ENCODE measurements at places on chromosomes 2 and 18.

DNA sequence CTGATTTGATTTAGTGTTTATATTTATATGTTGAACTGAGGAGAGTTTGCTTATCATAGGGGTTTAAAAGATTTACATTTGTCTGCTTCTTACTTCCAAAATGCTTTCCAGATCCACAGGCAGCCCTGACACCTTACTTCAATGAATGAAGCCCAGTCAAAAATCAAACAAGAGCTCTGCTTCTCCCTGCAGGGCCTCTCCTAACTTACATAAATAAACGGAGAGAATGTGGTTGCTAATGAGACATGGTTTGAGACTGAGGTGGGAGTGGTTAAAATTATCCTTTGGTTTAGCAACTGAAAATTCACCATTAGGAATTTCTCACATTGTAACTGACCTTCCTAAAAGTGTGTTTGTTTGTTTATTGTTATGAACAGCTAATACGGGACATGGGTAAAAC is 612.3 kb upstream of the FANCL start:
- peak; percentile 14 for DNase-seq

DNA sequence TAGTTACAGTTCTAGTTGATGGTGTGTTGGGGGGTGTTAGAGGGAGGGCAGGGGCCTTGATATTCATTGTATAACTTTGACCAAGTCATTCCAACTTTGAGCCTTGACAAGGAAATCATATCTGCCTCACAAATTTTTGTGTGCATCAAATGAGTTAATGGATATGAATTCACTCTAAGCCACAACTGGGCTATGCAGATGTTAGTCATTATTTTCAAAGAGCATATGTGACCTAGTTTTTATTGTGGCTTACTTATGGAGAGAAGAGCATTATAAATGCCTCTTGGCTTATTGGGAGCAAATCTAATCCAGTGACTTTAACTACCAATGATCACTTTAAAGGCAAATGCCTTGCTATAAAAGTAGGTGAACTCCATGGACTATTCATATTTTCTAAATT is 250.2 kb downstream of the LPIN1 start:
- peak; percentile 82 for DNase-seq

DNA sequence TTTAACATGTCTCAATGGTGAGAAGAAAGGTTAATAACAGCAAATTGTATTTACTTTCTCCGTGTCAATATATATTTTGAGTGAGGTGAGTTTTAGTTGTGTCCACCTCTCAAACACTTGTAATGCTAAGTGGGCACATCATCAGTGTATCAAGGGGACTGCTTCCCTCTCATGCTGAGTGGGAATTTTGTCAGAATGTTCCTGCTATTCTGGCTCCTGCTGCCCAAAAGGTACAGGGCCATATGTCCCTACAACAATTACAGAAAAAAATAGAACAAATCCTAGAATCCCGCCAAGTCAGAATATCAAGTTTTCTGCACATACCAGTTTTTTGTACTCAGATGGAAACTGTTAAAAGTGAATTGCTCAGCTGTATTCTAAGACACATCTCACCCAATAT is 5.4 kb upstream of the CERKL start:
- no peak for DNase-seq

DNA sequence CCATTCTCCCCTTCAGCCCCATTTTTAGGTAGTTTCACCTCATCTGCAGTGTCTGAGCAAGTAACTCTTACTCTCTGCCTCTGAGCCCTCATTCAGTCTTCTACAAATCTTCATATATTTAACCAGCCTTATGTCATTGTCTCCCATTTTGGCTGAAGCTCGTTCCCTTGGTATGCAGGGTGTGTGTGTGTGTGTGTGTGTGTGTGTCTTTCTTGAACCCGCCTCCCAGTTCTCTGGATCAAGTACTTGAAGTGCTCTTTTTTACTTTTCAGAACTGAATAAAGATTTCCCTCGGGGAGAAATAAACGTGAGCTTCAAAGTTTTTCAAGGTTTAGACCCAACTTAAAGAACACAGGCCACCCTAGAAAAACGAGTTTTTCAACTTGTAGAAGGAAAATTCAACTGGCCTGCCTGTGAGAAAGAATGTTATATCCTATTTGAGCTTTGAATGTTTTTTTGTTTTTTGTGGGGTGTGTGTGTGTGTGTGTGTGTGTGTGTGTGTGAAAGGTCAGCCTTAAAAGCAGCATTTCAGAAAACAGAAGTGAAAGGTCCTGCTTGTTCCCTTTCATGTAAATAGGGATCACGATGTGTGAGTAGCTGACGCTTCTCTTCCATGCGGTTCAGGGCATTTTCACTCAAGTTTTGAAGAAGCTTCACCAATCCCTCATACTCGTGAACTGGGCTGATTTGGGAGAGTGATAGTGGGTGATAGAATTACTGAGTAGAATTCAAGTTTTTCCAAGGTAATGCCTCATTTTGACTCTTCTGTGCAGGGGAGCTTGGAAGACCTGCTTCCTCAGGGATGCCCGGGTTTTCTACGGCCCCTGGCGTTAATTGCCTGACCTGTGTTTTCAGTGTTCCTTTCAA is 50.6 kb upstream of the EML6 start:
- peak; percentile 24 for DNase-seq

DNA sequence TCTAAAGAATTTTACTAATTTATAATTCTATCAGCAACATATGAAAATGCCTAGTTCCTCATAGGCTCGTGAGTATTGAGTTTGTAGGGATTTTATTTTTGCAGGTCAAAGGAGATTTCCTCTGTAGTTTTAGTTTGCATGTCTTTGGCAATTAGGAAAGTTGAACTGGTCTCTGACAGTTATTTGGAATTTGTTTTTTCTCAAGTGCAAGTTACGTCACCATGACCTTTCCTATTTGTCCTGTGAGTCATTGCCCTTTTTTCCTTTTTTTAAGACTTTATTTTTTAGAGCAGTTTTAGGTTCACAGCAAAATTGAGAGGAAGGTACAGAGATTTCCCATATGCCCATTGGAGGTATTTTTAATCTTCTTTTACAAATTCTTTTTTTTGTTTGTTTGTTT is 29.0 kb downstream of the RAMP1 start:
- DNase-seq: peak; percentile 29

DNA sequence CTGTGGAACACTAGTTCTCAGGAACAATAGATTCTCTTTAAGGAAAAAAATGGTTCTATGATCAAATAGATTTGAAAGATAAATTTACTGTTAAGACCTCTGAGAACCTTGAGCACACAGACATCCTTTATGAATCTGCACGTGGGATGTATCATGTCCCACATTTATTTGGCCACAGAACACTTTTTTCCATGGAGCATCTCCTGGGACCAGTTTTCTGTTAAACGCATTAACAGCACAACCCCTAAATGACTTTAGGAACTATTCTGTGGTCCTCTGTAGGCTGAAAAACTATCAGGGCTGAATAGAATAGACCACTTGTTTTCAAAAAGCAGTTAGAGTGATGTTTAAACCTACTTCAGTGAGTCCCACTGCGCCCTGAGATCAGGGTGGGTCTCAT is 132.2 kb upstream of the PID1 start:
- no peak for DNase-seq

DNA sequence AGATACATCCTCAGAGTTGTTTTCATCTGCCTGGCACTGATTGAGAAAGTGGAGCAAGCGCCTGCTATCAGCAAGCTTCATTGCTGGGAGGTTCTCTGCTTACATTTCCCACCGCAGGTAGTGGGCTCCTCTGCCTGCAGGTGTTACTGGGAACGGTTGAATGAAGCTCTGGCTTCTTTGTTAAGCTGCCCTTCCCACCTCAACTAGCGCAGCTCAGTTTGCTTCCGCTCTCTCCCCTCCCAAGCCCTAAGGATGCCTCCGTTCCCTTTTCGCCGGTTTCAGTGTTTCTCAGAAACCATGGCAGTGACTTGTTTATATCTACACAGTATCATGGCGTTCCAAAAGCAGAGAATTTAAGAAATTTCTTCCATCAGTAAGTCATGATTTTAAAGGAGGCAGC is 72.2 kb upstream of the B3GNT7 start:
- no peak for DNase-seq

- no peak for DNase-seq
Measured at GRCh38 chr2:176477336-176477735, 208.1 kb downstream of the MTX2 start.

- no peak for DNase-seq
Measured at GRCh38 chr18:77133835-77134496, 1.4 kb upstream of the MBP start.

GRCh38 chr2:217650716-217651360 is 352.0 kb downstream of the TNS1 start:
- DNase-seq: peak; percentile 58

GRCh38 chr2:218726004-218726574 is 15.5 kb downstream of the TTLL4 start:
- DNase-seq: no peak

DNA sequence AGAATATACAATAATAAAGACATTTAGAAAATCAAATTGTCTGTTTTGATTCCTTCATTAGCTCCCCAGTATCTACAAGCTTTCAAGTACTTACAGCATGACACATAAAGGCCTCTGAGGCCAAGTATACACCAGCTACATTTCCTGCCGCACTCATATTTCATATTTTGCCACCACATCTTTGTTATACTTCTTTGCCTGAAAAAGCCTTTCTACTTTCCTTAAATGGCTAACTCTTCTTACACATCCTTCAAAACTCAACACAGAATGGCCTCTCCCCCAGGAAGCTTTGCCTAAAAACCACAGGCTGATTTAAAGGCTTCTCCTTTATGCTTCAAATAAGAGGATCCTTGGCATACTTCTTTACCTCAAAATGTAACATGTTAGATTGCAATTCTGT is 4.5 kb downstream of the STK17B start:
- DNase-seq: peak; percentile 92

- peak; percentile 45 for DNase-seq
Measured at GRCh38 chr2:135299658-135300244, 231.3 kb downstream of the ZRANB3 start.

GRCh38 chr2:232448304-232448690 is 7.7 kb upstream of the ALPI start:
- no peak for DNase-seq

DNA sequence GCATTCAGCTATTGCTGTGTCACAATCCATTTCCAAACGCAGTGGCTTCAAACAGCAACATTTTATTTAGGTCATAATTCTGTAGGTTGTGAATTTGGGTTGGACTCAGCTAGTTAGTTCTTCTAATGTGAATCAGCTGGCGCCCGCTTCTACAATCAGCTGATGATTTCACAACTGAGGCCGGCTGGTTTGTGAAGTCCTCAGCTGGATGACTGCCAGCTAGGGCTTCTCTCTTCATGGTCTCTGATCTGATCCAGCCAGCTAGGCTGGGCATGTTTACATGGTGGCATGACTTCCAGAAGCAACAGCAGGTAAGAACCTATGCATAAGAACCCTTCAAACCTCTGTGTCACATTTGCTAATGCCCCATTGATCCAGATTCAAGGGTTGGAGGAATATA is 172.0 kb downstream of the SLC4A10 start:
- peak; percentile 2 for DNase-seq

DNA sequence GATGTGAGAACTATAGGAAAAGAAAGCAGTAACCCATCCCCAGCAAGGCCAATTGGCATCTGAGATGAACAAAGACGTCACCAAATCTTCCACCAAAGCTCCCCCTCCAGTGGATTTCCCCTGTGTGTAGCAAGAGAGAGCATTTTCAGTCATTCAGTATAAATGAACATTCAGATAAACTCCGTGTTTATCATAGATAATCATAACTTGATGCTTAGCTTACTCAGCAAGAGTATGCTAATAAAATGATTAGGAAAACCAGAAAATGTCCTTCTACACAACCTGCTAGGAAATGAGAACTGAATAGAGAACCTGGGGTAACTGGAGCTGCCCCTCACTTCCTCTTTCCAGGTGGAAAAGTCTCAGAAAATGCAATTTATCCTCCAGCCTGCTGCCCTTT is 198.0 kb upstream of the CCDC150 start:
- DNase-seq: no peak

DNA sequence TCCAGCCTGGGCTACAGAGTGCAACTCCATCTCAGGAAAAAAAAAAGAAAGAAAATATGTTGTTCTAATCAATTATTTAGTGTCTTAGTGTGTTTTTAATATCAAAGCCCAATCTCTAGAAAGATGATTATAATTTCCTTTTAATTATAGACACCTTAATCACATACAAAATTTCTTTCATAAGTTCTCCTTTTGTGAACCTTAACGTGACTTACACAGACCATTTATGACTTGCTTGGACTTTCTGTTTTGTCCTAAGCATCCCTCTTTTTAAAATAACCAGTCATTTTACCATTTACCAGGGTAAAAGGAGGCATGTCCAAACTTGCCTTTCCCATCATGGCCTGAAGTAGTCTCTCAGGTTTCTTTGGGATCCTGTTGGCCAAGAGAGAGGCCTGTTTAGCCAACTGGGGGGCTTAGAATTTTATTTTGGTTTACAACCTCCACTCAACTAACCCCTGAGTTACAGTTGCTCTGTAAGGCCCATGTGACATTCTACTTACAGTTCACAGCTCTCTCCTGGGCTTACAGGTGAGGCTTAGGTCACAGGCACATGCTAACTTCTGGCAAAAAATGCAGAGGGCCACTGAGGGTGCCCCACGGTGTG is 23.9 kb upstream of the GPR155 start:
- peak; percentile 28 for DNase-seq

- no peak for DNase-seq
Measured at GRCh38 chr2:206423147-206423546, 20.2 kb upstream of the ADAM23 start.
